ENCODE measurements at places on chromosomes 13 and 19. TPM values are rescaled to one million over a fixed set of nuclear protein-coding genes. Genes with fewer than 3 reads are reported as not detected.

UQCRFS1 gene
- total RNA-seq: 42.1 TPM

RAB11B gene
- total RNA-seq: 76.6 TPM

SRRM5 gene
- 0.80 TPM for total RNA-seq

PLIN5 gene
- total RNA-seq: not detected

FLT1 gene
- 25.5 TPM for total RNA-seq

CBY2 gene
- not detected for total RNA-seq

SIGLEC12 gene
- not detected for total RNA-seq

Data from activated naive CD4-positive, alpha-beta T cell treated with anti-CD3 and anti-CD28 coated beads, Interleukin-2, amount 50 U/mL, for 72 hours (primary cell).